ENCODE measurements at places on chromosomes 16 and 17.

- DNase-seq: peak; percentile 83
These were observed 981 bp upstream of the UNC13D start for GRCh38 chr17:75845058-75845711.

DNA sequence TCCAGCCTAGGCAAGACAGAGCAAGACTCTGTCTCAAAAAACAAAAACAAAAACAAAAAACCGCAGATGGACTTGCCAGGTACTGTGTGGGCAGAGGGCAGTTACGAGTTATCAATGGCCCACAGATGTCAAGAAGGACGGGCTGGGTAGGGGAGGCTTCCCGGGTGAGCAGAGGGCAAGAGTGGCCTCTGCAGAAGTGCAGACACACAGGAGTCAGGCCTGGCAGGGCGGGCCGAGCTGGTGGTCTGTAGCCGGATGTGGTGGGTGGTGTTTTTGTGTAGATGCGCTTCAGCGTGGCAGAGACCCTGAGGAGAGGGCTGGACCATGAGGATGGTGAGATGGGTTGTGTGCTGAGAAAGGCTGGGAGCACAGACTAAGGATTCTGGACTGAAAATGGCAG lies 44.9 kb upstream of the KDM6B start:
- no peak for DNase-seq

GRCh38 chr17:67049025-67049739 lies 4.8 kb downstream of the CACNG1 start:
- no peak for DNase-seq

DNA sequence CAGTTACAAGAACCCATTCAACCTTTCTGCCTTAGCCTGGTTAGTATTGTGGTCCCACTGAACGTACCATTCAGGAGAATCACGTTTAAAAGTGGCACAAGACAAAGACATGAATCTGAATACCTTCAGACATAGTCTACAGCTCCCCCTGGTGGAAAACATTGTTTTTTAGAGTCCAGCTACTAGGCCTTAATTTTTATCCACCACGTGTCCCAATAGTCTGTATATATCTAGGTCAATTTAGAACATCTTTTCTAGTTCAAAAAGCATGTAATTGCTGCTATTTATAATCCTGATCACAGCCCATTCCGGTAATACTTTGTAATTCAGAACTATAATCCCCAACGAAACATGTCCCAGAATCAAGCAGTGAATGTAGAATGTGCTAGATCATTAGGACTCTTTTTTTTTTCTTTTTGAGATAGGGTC lies 13.7 kb upstream of the GUCY2D start:
- peak; percentile 43 for DNase-seq
